ENCODE measurements at places on chromosomes 3 and 15.

GRCh38 chr3:71432044-71432975 is 151.2 kb downstream of the FOXP1 start:
- no peak for DNase-seq

DNA sequence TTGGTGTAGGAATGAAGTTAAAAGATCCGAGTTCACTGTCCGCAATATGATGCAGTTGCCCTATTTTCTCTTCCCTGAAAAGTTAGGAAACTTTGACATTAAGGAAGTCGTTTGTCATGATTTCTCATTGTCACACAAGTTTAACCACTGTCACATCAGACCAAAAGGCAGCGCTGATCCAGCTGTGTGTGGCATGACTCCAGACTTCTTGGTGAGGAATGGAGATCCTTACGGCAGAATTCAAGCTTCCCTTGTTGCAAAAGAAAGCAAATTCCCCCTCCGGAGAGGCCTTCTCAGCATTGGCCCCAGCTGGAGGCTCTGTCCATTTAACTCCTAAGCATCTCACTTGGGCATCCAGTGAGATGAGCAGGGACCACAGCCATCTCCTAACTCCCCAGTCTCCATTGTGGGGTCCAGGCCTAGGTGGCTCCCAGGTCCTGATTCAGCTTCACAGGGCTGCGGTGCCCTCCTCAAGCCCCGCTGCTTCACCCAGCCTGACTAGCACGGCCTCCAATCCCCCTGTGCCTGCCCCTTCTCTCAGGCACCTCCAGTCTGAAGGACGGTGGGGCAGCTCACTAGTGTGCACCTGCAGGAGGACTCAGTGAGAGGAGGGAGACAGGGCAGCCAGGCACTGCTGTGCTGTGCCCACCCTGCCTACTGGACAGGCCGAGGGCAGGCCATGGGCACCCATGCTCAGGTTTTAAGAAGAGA is 159.5 kb downstream of the CHSY1 start:
- DNase-seq, result no peak

- no peak for DNase-seq
Observed at GRCh38 chr3:158100681-158101080, 5.5 kb downstream of the SHOX2 start.

GRCh38 chr3:32278714-32279113 is 40.2 kb downstream of the CMTM8 start:
- DNase-seq, result no peak
